DMS79 (cell line): ENCODE measurements at places on chromosomes 2 and 18.

- no peak for DNase-seq
Observed at GRCh38 chr2:136030406-136030805, 45.0 kb upstream of the DARS1 start.

DNA sequence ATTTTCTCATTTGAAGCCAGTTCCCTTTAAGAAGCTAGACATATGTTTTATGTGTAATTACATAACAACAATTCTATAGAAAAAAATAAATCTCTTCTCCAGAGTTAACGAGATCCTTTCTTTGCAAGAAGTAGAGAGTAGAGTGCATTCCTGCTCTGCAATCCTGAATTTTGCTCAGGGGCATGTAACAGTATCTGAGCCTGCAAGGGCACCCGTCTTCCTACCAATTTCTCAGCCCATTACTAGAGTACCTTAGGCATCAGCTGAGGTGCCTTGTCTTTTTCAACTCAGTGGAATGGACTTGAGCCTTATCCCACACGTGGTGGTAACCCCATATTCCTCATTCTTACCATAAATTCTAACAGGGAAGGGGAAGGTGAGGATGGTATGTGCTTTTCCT, 205.9 kb downstream of the IKZF2 start:
- no peak for DNase-seq

GRCh38 chr18:22224339-22224738, 55.0 kb downstream of the GATA6 start:
- DNase-seq: no peak

GRCh38 chr2:46351750-46352138, 54.5 kb downstream of the EPAS1 start:
- DNase-seq: no peak

- no peak for DNase-seq
Observed at GRCh38 chr18:37348729-37349128, 216.9 kb downstream of the CELF4 start.

GRCh38 chr2:238238766-238239542, 884 bp downstream of the HES6 start:
- no peak for DNase-seq

DNA sequence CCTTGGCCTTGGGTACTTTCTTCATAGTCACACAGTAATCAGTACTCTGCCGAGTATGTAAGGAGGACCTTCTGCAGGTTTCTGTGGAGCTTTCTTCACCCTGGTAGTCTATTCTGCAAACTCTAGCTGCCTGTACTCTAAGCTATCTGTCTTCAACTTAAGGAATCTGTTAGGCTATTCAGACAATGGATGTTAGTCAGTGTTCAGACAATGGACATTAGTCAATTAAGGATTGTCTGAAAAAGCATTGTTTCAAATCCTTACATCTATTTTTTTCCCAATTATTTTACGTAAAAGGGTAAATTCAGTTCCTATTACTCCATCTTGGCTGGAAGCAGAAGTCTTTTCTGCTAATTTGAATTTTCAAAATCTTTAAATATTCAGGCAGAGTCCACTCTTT, 75.7 kb downstream of the WDR7 start:
- DNase-seq: no peak

DNA sequence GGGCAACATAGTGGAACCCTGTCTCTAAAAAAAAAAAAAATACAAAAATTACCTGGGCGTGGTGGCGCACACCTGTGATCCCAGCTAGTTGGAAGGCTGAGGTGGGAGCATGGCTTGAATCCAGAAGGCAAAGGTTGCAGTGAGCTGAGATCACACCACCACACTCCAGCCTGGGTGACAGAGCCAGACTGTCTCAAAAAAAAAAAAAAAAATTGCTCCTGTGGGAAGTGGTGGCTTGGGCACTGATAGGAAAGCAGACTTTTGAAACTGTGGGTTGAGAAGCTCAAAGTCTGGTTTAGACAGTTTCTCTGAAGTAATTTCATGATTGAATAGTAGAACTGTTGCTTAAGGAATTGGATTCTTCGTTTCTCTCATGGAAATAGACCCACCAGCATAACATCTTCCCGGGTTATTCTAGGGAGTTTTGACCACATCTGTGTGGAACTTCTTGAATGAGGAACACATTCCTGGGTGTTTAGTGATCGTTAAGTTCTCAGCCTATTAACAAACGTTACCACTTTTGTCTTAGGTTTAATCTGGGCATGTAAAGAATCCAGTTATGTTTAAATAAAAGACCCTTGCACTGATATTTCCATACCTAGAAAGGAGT, 33.5 kb downstream of the GRHL1 start:
- no peak for DNase-seq

DNA sequence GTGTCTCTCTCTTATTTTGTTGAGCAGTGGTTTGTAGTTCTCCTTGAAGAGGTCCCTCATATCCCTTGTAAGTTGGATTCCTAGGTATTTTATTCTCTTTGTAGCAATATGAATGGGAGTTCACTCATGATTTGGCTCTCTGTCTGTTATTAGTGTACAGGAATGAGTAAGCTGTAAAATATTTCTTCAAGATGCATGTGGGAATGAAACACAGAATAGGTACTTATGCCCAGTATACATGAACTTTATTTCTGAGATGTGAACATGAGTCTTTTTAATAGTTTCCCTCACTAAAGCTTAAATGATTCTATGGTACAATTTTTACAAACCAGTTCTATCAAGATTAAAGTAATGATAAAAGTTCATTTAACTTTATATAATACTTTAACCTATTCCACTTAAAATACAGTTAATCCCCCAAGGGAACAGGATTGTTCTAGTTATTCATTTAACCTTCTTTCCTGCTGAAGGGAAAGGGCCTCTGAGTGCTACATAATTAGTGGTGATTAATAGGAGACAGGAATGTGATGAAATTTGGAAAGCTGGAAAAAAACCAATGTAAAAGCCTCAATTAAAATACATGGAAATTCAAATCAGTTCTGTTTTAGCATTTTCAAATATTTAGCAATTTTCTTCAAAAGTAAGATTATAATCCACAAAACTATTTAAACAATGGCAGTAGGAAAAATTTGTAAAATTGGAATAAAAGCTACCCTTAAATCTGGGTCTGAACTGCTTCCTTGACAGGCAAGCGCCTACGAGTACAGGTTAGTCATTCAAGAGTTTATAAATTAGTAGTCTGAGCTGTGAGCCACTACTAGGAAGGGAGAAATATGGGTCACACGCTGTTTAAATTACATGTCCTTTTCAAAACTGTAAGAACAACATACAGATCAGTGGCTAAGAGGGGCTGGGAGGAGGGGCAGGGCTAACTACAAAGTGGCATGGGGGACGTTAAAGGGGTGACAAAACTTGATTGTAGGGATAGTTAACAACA, 28.9 kb downstream of the SPIRE1 start:
- no peak for DNase-seq

DNA sequence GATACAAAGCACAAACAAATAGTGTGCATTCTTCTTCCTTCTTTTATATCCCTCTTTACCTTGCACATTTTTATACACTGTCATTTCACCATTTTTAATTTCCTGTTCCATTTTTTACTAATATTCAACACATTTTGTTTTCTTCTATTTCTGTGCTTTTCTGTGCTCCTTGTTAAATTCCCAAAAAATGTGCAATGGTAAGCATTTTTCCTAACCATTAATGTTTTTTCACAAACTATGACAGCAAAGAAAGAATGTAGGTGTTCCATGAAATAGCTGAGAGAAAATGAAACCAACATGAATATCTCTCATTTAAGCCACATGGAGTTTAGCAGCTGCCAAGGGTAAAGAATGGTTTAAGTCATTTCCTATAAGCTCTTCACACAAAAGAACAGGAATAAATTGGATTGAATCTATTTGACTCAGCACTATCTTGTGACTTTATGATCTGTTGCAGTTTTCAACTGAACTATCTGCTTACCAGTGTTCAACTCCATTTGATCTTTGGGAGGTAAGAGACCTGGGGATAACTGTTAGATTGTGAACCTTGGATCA, 145.7 kb upstream of the CDH19 start:
- no peak for DNase-seq

DNA sequence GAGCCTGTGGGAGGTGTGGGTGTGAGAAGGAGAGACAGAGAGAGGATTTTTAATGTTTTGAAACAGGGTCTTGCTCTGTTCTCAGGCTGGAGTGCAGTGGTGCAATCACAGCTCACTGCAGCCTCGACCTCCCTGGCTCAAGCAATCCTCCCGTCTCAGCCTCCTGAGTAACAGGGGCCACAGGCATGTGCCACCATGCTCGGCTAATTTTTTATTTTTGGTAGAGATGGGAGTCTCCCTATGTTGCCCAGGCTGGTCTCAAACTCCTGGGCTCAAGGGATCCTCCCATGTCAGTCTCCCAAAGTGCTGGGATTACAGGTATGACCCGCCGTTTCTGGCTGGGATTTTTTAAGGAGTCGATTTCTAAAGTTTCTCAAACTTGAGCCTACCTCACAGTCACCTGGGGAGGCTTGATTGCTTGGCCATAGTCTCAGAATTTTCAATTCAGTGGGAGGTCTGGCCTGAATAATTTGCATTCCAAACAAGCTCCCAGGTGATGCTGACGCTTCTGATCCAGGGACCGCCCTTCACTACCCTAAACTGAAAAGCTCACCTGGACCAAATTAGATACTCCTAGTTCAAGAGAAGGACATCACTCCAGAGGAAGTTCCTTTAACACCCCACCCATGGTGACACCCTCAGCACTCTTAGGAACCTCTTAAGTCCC, 70.8 kb upstream of the SLC1A4 start:
- no peak for DNase-seq

- no peak for DNase-seq
Observed at GRCh38 chr2:231917280-231918066, 8.7 kb downstream of the NPPC start.

GRCh38 chr2:178886006-178886405, 78.8 kb upstream of the TTN start:
- no peak for DNase-seq

GRCh38 chr2:132816234-132816633, 146.2 kb upstream of the LYPD1 start:
- DNase-seq: no peak

DNA sequence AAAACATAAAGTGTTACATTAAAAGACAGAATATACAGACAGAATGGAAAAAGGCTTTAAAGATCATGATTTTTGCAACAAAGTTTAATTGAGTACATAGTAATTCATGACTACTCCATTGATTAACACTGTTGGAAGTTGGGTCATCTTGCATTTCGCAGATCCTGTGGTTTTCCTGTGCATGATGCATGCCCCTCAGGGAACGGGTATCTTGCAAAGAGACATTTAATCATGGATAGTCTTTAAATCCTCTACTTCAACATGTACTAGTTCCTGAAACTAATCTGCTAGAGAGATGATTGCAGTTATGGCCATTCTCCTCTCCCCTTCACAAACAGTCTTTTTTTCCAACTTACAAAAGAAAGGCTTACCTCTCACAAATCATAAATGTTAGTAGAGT, 155.6 kb upstream of the DSEL start:
- DNase-seq: no peak

- no peak for DNase-seq
Observed at GRCh38 chr2:207951734-207952470, 73.4 kb downstream of the PLEKHM3 start.

DNA sequence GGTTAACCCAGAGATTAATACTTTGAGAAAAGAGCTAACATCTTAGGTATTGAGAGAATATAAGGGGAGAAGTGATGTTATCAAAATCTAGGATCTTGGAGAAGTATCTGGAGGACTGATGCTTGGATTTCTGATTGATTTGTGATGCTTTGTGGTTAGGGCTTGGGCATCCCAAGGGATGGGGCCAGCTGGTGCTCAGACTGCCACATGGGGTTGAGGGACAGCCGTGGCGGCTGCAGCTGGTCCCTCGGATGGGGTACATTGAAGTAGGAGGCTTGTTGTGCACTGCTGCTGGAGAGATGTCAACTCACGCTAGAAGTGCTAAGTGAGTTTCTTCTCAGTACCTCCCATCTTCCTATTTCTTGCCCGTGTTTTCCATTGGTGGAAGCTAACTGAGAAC, 22.4 kb downstream of the HRH4 start:
- DNase-seq: no peak

GRCh38 chr2:223086370-223086981, 34.5 kb downstream of the KCNE4 start:
- no peak for DNase-seq
